ENCODE measurements at places on chromosomes 1 and 21.

- no peak for DNase-seq
These were observed 11.5 kb downstream of the SLX9 start for GRCh38 chr21:44951186-44951915.

- no peak for DNase-seq
These were observed 1.3 kb downstream of the SRSF10 start for GRCh38 chr1:23978805-23979204.

DNA sequence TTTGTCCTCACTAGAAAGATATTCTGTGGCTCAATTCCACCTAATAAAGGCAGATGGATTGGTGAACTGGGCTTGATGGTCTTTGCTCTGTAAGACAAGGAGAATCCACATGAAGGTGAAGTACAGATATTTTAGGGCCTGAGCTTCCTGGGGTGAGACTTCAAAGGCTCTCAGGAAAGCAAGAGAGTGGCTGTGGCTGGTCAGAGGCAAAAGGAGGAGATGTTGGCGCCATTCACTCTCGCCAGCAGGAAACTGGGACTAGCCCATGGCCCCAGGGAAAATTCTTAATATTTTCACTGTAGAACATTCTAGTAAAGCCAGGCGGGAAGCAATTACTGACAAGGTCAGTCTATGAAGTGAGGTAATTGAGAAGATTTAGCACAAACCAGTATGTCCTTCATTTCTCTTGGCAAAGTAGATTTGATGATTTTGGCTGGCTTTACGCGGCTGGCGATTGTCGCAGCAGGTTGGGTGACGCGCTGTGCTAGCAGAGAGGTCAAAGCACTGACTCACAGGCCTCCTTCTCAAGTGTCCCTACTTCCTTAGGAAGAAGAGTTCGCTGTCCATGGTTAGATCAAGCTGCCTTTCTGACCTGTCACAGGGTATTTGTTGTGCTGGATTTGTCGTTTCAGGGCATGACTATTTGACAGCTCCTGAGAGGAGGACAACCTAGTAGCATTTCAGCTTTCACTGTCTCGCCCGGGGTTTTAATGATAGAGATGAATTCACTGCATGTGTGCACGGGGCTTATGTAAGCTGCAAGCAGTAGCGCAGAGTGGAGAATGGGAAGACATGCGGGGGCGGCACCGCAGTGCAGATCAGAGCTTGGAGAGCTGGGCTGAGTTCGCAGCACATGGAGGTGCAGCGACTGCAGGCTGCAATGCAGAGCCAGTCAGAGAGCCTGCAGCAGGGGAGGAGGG, 32.7 kb downstream of the XCL1 start:
- DNase-seq: no peak

DNA sequence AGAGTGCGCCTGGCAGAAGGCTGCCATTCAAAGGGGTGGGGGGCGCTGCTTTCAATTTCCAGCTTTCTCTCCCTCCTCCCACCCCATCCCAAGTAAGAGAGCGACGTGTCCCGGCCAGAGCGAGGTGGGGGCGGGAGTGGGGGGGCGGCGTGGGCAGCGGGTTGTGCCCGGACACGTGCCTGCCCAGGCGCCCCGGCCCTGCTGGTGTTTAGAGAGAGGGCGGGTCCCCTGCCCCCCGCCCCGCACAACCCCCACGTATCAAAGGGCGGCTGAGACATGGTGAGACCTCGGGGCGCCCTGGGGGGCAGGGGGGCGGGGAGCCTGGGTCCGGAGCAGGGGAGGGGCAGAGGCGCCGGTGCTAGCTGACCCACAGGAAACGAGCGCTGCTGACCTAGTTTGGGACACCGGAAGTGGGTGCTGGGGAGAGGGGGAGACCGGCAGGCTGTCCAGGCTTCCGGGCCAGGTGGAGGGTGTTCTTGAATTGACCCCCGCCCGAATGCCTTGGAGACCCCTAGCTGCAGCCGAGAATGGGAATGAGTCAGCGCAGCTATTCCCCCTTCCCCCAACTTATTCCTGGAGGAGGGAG, 1.3 kb downstream of the ZBTB7B start:
- no peak for DNase-seq

DNA sequence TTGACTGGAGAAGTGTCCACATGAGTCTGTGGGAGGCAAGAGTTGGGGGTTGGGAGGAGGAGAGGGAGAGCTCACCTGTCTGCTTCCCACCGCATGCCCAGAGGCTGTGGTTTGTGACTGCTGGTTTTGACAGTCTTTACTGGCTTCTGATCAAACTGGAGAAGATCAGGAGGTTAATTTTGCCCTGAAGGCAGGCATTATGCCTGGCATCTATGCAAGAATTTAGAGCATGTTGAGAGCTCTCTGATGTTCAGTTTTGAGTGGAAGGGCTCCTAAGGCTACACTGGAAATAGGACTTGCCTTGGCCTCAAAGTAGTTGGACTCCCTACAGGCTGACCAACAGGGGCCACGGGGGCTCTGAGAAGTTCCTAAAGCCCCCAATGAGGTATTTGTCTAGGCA, 101.6 kb downstream of the TLR5 start:
- DNase-seq: no peak

DNA sequence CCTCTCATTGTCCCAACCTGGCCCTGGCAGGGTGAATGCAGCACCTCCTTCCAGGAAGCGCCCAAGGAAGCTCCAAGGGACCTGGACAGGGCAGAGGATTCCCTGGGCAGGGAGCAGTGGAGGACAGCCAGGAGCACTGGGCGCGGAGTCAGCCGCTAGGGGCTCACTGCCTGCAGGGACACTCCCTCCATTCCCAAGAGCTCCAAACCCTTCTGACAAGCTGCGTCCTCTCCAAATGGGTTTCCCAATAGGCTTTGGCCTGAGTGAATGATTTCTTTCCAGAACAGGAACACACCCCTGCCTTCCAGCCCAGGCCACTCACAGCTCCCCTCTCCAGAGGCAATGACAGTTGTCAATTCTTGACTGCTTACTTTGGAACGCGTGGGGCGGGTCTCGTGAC, 128.5 kb upstream of the EDN2 start:
- no peak for DNase-seq

DNA sequence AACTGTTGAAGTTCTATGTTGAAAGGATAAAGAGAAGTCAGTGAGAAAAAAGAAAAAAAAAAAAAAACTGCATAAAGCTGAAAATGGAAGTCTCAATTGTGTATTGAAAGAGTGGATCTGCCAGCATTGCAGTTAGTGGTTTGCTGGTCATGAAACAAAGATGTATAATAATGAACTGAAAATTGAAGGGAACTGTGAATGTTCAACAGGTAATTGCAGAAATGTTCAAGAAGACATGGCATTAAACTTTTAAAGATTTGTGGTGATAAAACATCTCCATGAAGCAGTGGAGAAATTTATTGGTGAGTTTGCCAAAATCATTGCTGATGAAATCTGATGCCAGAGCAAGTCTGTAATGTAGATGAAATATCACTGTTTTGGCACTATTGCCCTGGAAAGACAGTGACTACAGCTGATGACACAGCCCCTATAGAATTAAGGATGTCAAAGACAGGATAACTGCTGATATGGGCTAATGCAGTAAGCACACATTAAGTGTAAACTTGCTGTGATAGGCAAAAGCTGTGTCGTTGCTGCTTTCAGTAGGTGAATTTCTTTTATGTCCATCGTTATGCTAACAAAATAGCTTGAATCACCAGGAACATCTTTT, 71.0 kb downstream of the RD3 start:
- no peak for DNase-seq

DNA sequence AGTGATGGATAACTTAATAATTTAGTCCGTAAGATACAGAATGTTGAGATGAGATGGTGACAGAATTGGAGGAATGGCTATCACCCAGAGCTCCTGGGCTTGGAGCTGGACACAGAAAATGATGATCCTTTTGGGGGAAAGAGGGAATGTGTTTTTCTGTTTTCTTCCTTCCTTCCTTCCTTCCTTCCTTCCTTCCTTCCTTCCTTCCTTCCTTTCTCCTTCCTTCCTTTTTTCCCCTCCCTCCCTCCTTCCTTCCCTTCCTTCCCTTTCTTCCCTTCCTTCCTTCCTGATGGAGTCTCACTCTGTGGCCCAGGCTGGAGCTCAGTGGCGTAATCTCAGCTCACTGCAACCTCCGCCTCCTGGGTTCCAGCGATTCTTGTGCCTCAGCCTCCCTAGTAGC, 2.8 kb upstream of the GPR137B start:
- no peak for DNase-seq

DNA sequence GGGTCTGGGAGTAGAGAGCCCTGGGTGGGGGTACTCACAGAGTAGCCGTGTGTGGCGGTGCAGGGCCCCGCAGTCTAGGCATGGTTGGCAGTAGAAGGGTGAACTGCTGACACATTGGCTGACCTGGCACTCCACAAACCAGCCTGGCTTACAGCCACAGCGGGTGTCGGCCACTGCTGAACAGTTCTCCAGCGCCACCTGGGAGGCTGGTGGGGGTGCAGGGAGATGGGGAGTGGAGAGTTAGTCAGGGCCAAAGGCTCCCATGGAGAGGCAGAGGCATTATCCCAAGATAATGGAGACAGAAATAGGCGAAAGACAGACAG, 1.5 kb downstream of the TNFRSF25 start:
- DNase-seq: peak; percentile 66

GRCh38 chr21:46650476-46651098, 15.1 kb downstream of the PRMT2 start:
- no peak for DNase-seq

GRCh38 chr21:44083631-44084291, 23.4 kb upstream of the PWP2 start:
- DNase-seq: peak; percentile 77

GRCh38 chr1:65097076-65097475, 50.9 kb upstream of the AK4 start:
- no peak for DNase-seq

- DNase-seq: no peak
These were observed 23.3 kb upstream of the PTGFRN start for GRCh38 chr1:116886291-116886878.

GRCh38 chr1:115977499-115978258, 1.4 kb downstream of the SLC22A15 start:
- no peak for DNase-seq

- DNase-seq: no peak
These were observed 1637.4 kb upstream of the PRMT6 start for GRCh38 chr1:105419030-105419429.

DNA sequence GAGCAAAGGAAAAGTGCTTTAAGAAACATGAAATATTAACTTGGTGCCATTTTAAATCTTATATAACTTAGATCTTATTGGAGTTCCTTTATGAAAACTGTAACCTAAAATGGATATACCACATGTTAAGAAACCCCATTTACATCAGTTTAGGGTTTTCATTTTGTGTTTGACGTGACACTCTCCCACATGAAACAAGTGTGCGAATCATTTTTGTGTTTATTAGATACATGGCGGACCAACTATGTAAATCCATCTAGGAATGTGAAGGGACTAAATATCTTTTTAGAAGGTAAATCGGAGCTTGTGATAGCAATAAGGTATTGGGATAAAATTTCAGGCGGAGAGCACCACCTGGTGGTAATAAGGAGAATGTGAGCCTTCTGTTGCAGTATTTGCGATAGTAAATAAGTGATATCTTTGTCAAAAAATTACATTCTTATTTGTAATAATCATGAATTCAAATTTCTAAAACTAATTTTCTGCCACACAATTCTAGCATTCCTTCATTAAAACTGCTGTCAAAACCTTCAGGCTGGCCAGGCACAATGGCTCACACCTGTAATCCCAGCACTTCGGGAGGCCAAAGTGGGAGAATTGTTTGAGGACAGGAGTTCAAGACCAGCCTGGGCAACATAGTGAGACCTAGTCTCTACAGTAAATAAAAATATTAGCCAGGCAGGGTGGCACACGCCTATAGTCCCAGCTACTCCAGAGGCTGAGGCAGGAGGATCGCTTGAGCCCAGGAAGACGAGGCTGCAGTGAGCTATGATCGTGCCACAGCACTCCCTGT, 31.3 kb downstream of the SMAP2 start:
- no peak for DNase-seq

GRCh38 chr1:158102881-158103674, 77.6 kb upstream of the CD1D start:
- no peak for DNase-seq

GRCh38 chr1:29310616-29311180, 74.4 kb downstream of the PTPRU start:
- DNase-seq: no peak

GRCh38 chr1:35603468-35603867, 30.4 kb downstream of the TFAP2E start:
- DNase-seq: no peak

DNA sequence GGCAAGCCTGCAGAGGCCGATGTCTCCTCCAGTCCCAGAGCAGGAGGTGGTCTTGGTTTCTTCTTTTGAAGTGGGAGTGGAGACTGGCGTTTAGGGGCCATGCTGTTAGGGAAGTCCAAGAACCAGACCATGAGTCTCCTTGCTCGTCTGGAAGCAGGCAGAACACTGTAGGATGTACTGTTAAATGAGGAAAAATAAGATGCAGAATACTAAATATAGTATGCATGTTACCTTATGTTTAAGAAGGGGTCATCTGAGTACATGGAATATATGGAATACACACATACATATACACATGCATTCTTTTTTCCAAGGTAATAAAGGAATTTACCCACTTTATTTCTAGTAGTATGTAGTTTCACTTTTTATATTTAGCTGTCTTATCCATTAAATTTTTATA, at the start of gene SETSIP:
SETSIP (minus strand) TSS at position 101 of the 400 bp plus-strand sequence; CDS start at position 101, 0 bp downstream.
- no peak for DNase-seq

DNA sequence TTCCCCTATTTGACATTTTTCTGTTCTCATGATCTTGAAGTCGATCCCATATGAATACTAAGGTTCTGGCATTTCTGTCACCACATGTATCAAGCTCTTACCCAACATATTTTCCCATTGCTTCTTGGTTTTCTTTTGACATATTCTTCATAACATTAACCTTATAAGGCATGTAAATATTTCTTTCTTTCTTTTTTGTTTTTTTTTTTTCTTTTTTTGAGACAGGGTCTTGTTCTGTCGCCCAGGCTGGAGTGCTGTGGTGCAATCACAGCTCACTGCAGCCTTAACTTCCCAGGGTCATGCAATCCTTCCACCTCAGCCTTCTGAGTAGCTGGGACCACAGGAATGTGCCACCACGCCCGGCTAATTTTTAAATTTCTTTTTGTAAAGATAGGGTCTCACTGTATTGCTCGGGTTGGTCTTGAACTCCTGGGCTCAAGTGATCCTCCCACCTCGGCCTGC, 33.1 kb upstream of the ERRFI1 start:
- no peak for DNase-seq

DNA sequence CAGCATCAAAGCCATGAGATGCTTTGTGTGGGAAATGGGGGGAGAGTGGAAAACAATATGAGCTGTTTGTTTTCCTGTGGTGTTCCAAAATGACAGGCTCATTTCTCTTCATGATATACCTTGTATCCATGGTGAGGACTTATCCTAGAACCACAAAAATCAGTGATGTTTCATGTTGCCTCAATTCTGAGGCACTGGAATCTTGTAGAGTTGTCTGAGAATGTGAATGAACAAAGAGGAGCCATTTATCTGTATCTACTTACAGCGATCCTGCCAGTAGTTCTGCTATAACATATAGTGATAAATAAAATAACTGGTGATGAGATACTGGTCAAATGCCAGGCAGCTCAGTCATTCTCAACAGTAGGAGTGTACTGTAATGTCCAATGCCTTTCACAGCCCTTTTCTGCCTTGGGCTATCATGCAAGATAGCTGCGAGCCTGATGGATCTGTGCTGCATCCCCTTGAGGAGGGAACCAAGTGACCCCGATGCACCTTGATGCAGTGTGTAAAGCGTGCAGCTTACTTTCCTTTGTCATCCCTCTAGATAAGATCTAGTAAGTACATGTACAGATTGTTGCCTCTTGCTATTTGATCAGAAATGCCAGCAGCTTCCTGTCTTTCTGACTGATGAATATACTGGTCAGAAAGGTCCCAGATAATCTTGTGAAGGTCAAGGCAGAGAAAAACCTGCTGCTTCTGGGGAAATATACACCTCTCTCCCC, 52.8 kb downstream of the SLC44A3 start:
- DNase-seq: no peak
